ENCODE measurements at places on chromosomes 2 and 18. TPM values are rescaled to one million over a fixed set of nuclear protein-coding genes. Genes with fewer than 3 reads are reported as not detected.

Gene SIX3
- total RNA-seq, result not detected

Gene TRABD2A
- 0.33 TPM for total RNA-seq

GRCh38 chr2:156430980-156431358 lies 5.2 kb upstream of the GPD2 start:
- no peaks in the 10 kb centered on the region for H3K27me3 ChIP-seq
- H3K36me3 ChIP-seq, result no peaks in the 10 kb centered on the region

- no peaks in the 10 kb centered on the region for H3K36me3 ChIP-seq
- peaks cover 19% of the 10 kb centered on the region for H3K4me1 ChIP-seq
- H3K27ac ChIP-seq, result peak overlapping the region; percentile 70
- H3K4me3 ChIP-seq, result peak overlapping the region; percentile 47
- peaks cover 10% of the 10 kb centered on the region for H3K27me3 ChIP-seq
Observed at GRCh38 chr18:34978953-34979608, 62.1 kb upstream of the MAPRE2 start.

- peaks cover 8% of the 10 kb centered on the region for H3K4me1 ChIP-seq
- peak within 1 kb of the TSS; percentile 55 for H3K4me3 ChIP-seq
- peak within 1 kb of the TSS; percentile 76 for H3K27ac ChIP-seq
- H3K27me3 ChIP-seq, result no peaks in the 10 kb centered on the region
- H3K36me3 ChIP-seq, result 0 out of 3 replicates have a peak, but pooled peaks cover 5% of the 10 kb centered on the region
Observed at GRCh38 chr2:219160186-219161017, at the start of gene NHEJ1. Gene NHEJ1, minus strand, starts transcription at chr2:219160815. Its CDS starts 2,453 bp downstream, at chr2:219158362.

- H3K36me3 ChIP-seq, result no peaks in the 10 kb centered on the region
- no peaks in the 10 kb centered on the region for H3K4me1 ChIP-seq
- H3K27ac ChIP-seq, result no peak overlapping the region
- no peak for DNase-seq
- no peak overlapping the region for H3K4me3 ChIP-seq
Observed at GRCh38 chr2:167136879-167137596, 248.8 kb downstream of the XIRP2 start.

- DNase-seq, result no peak
- H3K36me3 ChIP-seq, result no peaks in the 10 kb centered on the region
- no peaks in the 10 kb centered on the region for H3K4me1 ChIP-seq
- H3K4me3 ChIP-seq, result no peak overlapping the region
Observed at GRCh38 chr2:167100506-167100905, 212.2 kb downstream of the XIRP2 start.

- H3K4me1 ChIP-seq, result no peaks in the 10 kb centered on the region
- no peak overlapping the region for H3K27ac ChIP-seq
- H3K36me3 ChIP-seq, result no peaks in the 10 kb centered on the region
- no peak for DNase-seq
Observed at GRCh38 chr18:24470022-24470618, 9.7 kb downstream of the HRH4 start.

All from K562 (cell line).